ENCODE measurements at places on chromosomes 16 and 17.
A peak's percentile ranks its signal among the peaks of the same experiment; 100 is the strongest.

DNA sequence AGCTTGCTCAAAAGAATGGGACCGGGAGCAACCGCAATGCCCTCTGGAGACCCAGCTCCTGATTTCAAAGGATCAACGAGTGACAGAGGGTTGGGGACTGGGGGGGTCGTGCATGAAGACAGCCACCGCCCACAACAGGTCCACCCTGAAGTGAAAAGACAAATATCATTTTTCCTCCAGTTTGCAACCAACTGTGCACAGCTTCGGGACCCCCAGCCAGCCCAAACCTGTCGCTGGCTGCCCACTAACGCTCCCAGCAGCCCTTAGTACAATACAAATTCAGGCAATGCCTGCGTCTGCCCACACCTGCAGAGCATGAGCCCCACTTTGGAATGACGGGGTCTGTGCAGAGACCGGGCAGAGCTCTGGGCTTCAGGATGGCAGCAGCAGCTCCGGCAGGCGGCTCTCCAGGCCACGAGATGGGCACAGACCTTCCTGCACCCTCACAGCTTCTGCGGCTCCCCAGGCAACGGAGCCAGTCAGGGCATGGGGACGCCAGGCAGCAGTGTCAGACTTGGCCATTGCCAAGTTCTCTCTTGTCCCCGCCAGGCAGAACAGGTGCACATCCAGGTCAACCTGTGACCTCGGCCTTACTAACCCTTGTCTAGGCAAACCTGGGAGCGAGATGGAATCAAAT, 60.1 kb downstream of the TBC1D16 start:
- no peak for DNase-seq

DNA sequence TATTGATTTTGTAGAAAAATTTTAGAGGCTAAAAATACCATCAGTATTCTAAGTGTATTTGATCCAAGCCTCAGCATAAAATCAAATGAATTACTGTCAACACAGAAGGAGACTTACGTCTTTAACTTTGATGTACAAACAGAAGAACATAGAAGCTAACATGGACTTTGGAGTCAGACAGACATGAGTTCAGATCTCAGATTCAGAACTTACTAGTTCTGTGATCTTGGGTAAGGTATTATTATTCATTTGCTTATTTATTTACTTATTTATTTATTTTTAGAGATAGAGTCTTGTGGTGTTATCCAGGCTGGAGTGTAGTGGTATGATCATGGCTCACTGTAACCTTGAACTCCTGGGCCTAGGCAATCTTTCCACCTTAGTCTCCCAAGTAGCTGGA, 4.0 kb upstream of the SLFN12L start:
- no peak for DNase-seq

DNA sequence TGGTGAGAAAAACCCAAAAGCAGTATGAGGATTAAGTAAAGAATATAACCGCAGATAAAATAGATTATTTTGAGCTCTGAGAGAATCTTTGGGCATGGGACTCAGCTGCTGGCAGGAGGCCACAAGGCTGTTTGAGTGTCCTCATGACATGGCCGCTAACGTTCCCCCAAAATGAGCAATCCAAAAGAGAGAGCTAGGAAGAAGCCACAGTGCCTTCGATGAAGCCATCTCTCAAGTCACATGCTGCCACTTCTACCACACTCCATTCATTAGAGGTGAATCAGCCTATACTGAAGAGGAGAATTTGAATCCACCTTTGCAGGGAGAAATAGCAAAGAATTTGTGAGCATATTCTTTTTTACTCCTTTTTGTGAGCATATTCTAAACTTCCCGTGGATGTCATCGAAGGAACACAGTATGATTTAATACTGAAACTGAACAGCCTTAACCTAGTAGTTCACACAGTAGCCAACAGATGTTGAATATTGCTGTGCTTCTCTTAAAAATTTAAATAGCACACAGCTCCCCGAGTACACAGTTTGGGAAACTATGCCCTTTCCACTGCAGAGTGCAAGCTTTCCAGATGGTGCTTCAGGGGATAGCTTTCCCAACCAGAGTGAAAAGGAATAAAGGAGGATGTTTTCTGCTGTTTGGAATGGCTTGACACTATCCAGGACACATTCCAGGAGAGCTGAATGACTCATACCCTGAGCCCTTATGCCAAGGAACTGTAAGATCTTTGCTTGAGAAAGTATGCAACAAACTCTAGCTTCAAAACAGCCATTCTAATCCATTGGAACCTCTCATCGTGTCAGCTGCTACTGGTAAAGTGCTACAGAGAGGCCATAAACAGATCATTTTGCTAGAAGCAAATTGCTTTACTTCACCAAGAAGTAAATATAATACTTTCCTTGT, 33.9 kb downstream of the ANKFY1 start:
- DNase-seq: no peak

DNA sequence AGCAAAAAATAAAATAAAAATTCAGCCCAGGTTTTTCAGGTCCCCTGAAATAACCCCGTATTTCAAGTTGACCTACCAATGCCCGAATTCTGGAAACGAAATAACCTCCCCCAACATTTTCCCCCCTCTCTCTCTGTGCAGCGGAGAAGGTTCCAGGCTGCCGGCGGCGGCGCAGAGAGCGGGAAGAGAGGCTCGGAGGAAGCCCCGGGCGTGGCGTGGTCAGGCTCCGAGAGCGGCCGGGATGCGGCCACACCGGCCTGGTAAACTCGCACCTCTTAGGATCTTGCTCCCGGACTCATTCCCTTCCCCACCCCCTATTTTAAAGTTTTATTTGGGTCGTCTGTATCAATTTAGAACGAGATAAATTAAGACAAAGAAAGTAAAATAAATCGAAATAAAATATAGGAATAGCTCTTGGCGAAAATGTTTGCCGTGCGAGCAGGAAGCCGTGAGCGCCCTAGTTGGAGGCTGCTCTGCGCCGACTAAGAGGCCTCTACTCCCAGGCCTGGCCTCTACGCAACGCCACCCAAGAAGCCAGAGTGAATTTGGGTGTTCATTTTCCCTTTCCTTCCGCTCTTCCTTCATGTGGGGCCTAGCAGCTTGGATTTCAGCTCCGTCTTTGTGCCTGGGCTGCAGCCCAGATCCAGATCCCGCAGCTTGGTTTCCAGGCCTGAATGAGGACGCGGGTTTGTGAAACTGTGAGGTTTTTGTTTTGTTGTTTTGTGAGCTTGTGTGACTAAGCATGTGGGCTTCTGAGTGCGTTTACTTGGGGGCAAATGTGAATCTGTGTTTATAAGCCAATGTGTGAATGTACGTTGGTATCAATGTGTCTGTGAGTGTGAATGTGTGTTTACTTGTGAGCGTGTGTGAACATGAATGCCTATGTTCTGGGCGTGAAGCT, 1.5 kb upstream of the HOXB6 start:
- DNase-seq: no peak

GRCh38 chr16:24610416-24610755, 71.0 kb downstream of the RBBP6 start:
- no peak for DNase-seq

DNA sequence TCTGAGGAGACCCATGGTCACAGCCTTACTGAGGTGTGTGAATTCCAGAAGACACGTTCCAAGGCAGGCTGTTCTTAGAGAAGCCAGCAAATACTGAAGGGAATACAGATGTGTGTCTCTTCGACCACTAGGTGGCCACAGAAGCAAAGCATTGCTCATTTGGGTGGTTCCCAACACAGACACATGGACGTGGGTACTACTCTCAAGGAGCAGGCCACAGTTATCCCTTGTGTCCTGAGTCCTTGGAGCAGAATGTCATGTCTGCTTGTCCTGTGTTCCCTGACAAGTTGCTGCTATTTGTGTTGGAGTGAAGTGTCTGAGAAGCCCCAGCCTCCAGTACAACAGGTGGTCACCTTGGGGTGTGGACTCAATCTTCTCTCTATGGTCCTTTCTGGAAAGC, 30.3 kb downstream of the HMOX2 start:
- DNase-seq: peak; percentile 32

DNA sequence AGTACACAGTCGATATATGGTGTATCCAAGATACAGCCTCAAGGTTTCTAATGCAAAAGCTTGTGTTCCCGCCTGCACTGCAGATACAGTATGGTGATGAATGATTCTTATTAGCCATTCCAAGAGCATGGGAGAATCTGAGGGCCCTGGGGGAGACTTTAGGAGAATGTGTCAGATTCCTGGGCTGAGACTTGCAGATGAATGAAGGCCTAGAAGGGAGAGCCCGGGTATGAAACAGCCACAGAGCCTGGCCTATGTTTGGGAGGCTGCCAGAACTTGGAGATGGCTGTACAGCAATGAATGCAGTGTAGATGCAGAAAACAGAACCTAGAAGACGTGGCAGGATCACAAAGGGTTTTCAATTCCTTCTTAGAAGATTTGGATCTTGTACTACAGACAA, 510.7 kb downstream of the HAPSTR1 start:
- no peak for DNase-seq

DNA sequence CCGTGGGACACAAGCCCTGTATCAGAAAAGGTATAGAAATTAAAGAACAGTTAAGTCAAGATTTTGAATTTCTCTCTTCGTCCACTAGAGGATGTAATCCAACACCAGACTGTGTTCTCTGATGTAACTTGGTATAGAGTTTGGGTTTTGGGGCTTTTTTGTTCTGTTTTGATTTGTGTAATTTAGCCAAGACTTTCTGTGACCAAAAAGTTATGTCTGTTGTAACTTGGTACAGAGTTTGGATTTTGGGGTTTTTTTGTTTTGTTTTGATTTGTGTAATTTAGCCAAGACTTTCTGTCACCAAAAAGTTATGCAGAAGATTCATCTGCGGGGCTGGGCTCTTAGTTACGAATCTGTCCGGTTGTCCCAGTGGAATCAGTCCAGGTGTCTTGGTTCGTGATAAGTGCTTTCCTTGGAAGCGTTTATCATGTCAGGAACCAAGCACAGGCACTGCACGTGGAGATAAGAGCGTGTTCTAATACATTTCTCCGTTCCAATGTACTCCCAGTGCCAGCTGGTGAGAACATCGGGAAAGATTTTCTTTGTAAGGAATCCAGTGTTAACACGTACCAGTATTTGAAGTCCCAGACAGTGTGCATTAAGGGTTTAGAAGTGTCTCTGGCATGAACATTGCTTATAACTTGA, 44.1 kb upstream of the SEC14L1 start:
- DNase-seq: no peak

DNA sequence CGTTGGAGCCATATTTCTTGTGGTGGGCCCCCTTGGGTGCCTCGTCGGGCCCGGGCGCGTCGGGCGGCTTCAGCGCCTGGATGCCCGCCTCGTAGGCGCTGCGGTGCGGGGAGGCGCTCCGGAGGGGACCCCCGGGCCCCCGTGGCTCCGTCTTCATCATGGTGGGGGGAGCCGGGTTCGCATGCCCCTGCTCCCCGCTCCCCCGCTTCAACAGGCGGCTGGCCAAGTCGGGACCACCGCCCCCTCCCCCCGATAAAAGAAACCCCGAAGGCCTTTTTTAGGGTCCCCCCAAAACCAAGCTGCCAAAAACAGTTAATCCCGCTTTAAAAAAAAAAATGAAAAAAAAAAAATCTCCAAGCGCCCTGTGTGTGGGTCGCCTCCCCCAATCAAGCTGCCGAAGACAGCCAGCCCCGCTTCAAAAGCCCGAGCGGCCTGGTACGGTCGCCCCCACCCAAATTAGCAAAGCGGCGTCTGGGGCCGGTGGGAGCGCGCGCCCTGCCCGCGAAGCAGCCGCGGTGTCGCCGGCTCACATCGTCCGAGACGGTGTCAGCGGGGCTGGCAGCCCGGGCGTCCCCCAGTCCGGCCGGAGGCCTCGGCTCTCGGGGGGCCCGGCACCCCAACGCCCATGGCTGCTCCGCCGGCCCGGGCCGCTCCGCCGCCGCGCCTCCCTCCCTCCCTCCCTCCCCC, at the start of gene PPP1R9B:
PPP1R9B (minus strand) TSS at position 324 of the 687 bp plus-strand sequence; CDS start at position 160, 164 bp downstream.
- DNase-seq: no peak

- no peak for DNase-seq
Observed at GRCh38 chr17:83200751-83201150, 121.3 kb downstream of the METRNL start.

Data from stimulated activated CD4-positive, alpha-beta T cell treated with anti-CD3 and anti-CD28 coated beads, TNF-alpha, amount 100 ng/mL, for 48 hours (primary cell).